ENCODE measurements at places on chromosomes 7 and 10.

- no peak for DNase-seq
Observed at GRCh38 chr7:41997151-41997550, 239.9 kb downstream of the GLI3 start.

DNA sequence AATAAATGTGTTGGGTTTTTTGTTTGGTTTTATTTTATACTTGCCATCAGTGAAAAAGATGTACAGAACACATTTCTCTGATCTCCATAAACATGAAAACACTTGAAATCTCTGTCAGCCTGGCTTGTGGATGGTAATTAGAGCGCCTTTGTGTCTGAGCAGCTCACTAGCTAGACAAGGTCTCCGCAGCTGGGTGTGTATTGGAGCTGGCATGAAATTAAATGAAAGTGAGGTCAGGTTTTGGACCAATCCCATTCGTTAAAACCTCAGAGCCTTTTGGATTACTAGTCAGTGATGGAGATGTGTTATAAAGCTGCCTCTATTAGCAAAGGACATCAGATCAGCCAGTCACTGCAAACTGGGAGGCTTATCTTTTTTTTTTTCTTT, 2.7 kb downstream of the FRAT1 start:
- DNase-seq, result no peak

GRCh38 chr7:81516898-81517297, 252.9 kb downstream of the HGF start:
- DNase-seq, result no peak

- DNase-seq, result no peak
Observed at GRCh38 chr7:48251766-48252165, 80.5 kb downstream of the ABCA13 start.

GRCh38 chr7:113812591-113813255, 106.1 kb downstream of the PPP1R3A start:
- DNase-seq, result no peak

- no peak for DNase-seq
Observed at GRCh38 chr10:49598164-49598856, 11.8 kb upstream of the SLC18A3 start.

DNA sequence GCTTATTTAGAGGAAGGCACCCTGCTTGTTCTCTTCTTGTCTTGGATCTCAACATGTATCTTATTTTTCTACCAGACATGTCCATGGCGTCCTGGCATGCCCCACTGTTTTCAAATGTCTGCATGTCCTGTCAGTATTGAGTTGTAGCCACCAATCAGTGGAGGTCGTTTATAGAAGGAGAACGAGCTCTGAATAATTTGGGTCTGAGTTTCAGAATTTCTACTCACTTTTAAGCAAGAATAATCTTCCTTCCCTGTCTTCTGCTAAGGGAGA, 2.9 kb upstream of the HOXA13 start:
- DNase-seq, result no peak

DNA sequence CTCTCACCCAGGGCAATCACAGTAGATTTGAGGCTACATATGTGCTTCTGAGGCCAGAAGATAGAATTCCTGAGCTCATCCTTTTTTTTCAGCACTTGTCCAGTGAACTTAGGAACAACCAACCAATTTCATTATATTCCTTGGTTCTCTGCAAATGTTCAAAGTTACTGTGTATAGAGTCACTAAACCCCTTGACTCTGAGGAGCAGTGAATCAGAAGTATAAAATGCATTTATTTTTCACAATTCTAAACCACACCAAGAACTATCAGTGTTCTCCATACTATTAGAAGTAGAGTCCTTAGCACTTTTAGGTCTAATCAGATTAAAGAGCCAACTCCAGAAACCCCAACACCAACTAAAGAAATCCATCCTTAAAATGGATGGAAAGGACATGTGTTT, 19.6 kb upstream of the PAPSS2 start:
- DNase-seq, result no peak

DNA sequence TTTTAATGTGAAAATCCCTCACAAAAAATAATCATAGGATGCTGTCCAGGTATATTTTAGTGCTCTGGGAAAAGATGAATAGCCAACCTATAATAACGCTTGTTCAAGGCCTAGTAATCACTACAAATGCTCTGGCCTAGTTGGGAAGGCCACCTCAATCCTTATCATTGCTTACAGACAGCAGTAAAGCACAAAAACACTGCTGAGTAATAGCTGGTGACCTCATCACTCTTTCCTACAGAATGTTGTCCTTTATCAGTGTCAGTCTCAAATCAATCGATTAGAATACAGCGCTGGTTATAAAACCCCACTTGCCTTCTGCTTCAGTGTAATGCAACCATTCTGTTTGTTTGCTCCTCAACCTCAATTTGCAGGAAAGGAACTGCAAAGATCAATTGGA, 72.6 kb upstream of the STEAP1 start:
- DNase-seq, result no peak

DNA sequence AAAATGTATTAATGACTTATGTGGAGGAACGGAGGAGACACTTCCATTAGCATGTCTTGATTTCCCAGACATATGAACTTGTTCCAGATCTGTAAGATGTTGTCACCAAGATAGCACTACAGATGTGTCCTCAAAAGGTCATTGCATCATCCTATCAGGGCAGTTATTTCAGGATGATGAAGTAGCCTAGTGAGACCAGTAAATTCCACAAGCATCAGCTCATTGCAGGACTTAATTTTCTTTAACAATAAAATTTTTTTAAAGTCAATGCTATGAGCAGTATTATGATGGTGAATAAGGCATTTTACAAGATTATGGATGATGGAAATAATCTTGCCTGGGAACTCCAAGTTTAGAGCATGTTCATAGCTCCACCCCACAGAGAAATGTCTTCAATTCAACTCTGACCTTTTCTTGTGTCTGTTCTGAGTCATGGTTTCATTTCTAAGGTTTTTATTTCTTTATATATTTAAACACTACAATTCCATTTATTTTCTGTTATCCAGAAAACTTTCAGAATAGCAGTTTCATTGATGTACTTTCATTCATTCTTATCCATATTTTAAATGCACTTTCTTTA, 1203.3 kb upstream of the CELF2 start:
- peak; percentile 54 for DNase-seq

DNA sequence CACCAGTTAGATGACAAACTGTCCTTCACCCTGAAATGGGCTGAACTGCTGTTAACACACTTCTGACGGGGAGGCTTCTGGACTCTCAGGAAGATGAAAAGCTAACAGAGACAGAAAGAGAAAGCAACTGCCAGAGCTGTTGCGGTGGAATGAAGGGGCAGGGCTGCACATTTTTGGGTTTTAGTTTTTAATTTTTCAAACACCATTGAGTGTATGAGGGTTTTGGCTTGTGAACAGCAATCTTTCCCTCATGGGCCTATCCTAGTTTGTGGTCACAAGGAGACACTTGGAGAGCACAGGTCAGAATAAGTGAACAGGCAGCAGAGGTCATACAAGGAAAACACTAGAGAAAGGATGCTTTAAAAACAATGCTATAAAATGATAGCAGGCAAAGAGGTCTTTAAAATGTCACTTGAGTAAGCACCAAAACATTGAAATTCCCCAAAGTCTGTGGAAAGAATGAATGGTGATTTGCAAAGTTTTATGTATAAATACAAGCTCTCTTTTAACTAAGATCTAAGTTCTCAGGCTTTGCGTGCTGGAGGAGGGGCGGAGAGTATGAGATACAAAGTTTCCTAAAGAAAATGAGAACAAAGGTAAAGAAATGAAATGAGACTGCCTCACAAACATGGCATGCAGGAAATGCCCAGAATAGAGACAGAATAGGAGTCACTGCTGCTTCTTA, 101.4 kb upstream of the GLI3 start:
- DNase-seq, result peak; percentile 98

DNA sequence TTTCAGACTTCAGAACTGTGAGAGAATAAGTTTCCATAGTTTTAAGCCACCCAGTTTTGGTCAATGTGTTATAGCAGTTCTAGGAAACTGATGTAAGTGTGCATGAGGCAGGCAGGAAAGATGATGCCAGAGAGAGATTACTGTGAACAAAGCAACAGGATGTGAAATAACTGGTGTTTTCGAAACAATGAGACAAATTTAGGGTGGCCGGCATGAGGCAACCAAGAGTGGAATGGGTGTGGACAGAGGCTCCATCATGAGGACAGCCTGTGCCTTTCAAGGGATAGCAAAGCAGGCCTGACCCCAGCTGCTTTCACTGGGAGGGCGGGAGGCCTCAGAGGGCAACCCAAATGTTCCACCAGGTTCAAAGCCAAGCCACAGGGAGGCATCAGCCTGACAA, 67.3 kb upstream of the UCN3 start:
- no peak for DNase-seq

- DNase-seq, result no peak
Observed at GRCh38 chr7:142104550-142105527, 6.7 kb upstream of the MGAM2 start.

DNA sequence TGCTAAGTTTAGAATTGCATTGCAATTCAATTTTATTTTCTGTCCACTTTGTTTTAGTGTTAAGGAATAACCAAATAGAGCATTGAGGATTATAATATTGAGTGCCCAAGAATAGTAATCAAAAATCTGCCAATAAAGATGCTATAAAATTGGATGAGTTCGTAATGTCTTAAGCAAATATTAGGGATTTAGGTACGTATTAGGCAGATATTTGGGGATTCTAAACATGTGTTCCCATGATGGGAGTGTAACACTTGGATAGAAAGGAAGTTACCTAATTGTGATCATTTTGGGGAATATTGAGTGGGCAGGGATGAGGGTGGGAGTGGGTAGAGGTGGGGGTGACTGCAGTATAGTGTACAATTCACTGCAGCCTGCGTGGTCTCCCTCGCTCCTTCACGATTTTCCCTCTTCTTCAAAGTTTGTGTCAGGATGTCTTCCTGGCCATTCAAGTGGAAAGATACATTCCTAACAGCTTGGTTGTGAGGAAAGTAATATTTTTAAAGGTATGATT, 1.3 kb upstream of the PRKG1 start:
- no peak for DNase-seq

DNA sequence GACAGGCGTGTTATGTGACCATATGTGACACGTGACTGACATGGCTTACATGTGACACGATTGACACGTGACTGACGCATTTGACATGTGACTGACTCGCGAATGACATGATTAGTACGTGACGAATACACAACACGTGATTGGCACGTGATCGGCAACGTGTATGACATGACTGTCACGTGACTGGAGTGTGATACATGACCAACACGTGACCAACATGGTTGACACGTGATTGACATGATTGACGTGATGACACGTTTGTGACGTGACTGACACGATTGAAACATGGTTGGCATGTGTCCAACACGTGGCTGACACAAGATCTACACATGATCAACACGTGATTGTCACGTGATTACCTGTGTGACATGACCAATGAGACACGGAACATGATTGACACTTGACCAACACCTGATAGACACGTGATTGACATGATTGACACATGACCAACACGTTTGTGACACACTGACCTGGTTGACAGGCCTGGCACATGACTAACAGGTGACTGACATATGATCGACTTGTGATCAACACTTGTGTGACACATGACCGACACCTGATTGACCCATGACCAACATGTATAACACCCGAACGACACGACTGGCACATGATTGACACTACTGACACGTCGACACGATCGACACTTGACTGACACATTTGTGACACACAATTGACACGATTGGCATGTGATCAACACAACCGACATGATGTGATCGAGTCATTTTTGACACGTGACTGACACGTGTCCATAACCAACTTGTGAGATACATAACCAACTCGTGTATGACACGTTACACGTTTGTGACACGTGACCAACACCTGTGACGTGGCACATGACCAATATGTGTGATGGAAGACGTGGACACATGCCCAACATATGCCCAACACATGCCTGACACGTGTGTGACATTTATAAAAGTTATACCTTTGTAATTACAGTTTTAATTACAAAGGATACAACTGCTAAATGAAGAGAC, 21.1 kb downstream of the CRPPA start:
- no peak for DNase-seq

DNA sequence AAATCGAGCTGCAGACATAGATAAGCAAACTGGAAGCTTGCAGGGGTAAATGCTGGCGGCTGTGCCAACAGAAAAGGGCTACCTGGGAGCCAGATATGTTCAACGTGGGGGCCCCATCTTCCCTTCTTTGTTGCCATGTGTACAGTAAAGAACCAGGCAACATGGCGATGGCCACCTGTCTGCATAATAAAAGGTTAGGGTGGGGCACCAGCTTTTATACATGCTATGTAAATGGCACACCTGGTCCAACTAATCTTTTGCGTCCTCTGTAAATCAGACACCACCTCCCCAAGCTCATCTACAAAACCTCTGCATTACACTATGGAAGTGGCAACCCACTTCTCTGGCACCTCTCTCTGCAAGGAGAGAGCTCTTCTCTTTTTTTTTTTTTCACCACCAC, 13.9 kb downstream of the BUD31 start:
- DNase-seq, result no peak

DNA sequence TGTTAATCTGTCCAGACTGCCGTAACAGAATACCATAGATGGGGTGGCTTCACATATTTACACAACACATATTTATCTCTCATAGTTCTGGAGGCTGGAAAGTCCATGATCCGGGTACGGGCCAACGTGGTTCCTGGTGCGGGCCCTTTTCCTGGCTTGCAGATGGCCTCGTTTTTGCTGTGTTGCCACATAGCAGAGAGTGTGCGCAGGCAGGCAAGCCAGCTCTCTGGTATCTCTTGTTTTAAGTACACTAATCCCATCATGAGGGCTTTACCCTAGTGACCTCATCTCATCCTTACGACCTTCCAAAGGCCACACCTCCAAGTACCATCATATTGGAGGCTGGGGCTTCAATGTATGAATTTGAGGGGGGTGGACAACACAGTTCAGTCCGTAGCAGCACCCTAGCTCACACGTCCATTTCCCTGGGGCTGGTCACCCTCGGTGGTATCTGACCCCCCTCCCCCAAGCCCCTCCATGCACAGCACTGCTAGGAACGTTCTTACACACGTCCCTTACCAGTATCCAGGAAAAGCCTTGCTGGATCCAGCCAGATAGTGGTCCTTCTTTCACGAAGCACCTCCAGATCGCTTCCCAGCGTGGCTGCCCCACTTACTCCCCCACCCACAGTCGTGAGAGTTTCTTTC, 21.5 kb downstream of the CUX1 start:
- no peak for DNase-seq

DNA sequence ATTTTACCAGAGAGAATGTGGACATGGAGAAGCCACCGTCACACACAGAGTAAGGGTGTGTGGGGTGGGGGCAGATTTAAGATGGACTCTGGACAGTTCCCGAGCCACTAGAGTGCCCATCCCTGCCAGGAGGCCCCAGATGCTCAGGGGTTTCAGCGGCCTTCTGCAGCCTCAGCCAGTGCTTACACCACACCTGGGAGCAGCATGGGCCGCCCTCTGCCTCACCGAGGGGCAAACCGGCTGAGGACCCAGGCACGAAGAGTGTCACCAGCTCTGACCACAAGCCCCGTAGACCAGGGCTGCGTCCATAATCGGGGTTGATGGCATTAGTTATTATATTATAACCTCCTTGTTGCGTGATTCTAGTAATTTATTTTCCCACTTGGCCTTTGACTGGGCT, 6.7 kb upstream of the MNX1 start:
- no peak for DNase-seq

DNA sequence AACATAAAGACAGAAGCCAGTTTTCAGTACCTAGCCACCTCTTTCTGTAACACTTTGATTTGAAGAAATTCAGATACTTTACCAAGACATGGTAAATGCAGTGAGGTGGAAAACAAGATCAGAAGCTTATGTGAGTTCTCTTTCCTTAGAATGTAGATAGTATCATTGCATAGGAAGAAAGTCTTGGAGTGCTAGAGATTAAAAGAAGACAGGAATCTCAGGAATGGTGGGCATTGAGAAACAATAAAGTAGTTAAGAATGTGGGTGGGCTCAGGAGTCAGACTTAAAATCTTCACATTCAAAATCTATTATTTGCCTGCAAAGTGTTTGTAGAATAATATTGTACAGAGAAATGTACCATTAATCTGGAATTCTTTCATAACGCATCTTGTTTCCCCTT, 58.9 kb downstream of the POLL start:
- DNase-seq, result no peak

Data from BJ (cell line).